ENCODE measurements at places on chromosomes 1 and 21.
A peak's percentile ranks its signal among the peaks of the same experiment; 100 is the strongest.

- no peak for DNase-seq
Observed at GRCh38 chr1:82398357-82398756, 597.6 kb downstream of the ADGRL2 start.

DNA sequence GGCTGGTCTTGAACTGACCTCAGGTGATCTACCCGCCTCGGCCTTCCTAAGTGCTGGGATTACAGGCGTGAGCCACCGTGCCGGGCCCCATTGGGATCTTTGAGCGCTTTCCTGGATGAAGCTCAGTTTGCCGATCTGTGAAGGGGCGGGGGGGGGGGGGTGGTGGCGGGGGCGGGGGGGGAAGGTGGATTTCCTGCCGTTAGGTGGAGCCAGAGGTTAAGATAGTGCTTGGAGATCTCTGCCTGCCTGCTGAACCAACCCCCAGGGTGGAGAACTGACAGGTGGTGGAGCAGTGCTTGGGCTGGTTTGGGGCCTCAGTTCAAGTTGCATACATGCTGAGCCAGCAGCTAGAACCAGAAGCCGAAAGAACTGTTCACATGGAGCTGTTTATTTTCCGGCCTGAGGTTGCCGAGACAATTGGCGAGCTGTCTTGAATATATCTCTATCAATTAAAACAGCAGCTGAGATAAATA, 1.7 kb downstream of the TMCC2 start:
- peak; percentile 74 for DNase-seq

DNA sequence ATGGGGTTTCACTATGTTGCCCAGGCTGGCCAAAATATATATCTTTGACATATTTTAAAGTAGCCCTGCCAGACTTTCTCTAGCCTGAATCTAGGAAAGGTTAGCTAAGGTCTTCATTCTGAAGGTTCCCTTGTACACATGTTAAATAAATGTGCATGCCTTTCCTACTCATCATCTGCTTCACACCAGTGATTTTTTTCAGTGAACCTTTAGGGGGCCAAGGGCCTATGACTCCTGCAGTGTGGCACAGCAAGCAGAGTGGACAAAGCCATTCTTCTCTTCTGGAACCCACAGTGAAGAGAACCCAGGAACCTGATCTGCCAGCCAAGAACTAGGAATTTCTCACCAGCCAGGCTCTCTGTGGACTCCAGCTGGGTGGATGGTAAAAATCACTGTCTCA, 22.9 kb downstream of the CBR1 start:
- no peak for DNase-seq

- DNase-seq: no peak
Observed at GRCh38 chr1:1191734-1192133, 14.7 kb downstream of the TNFRSF18 start.

DNA sequence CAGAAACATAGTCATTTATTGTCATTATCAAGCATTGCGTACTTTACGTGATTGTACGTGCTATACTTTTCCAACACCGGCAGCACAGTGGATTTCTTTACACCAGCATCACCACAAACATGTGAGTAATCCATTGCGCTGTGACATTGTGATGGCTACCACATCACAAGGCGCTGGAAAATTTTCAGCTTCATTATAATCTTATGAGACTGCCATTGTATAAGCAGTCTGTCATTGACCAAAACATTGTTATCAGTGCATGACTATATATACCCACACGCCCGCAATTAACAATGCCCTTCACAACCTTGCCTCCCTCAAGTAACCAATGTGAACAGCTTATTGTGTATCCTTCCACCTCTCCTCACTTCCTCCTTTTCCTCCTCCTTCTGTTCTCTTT, 137.6 kb downstream of the ZZZ3 start:
- DNase-seq: no peak

- DNase-seq: no peak
Observed at GRCh38 chr1:61370913-61371279, 288.5 kb downstream of the NFIA start.

DNA sequence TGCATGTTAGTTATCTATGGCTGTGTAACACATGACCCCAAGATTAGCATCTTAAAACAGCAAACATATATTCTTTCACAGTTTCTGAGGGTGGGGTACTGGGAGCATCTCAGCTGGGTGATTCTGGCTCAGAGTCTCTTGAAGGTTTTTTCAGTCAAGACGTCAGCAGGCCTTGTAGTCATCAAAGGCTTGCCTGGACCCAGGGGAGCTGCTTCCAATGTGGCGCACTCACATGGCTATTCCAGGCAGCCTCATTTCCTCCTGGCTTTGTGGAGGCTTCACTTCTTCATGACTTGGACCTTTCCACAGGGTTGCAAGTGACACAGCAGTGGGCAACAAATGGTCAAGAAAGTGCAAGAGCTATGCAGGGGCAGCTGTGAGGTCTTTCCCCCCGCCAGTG, 114.7 kb downstream of the ACTL8 start:
- no peak for DNase-seq

DNA sequence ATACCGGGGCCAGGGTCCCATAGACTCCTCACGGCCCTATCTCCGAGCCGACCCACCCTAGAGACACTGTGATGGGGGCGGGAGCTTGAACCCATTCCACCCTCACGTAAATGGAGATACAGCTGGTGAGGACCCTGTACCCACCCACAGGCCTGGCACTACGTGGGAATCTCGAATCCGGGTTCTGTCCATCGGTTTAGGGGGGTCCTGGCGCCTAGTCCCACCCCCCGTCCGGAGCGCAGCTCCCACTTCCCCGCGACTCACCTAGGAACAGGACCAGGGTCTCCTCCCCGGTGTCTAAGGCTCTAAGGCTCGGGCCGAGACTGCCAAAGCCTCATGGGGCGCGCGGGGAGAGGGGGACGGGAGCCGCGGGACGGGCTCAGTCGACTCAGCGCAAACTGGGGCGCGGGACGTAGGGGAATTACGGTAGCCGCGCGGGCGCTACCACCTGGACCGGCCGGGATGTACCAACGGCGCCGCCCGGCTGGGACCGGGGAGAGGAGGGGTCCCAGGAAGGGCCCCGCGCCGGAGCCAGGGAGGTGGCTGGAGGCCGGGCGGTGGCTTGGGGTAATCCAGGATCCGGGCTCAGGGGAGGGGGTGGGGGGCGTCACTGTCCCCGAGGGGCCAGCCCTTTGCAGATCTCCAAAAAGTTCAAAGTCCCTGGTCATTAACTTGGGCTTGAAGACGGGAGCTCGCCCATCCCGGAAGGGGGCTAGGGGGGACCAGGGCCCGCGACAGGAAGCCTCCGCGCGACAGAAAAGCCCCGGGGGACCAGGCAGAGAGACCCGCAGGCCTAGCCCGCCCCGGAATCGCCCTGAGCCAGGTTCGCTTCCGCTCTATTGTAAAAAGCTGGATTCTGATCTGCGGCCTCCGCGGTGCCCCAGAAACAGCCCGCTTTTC, 1.0 kb downstream of the PLEKHG5 start:
- DNase-seq: peak; percentile 70

- no peak for DNase-seq
Observed at GRCh38 chr1:80363689-80364475, 1357.4 kb upstream of the ADGRL4 start.

DNA sequence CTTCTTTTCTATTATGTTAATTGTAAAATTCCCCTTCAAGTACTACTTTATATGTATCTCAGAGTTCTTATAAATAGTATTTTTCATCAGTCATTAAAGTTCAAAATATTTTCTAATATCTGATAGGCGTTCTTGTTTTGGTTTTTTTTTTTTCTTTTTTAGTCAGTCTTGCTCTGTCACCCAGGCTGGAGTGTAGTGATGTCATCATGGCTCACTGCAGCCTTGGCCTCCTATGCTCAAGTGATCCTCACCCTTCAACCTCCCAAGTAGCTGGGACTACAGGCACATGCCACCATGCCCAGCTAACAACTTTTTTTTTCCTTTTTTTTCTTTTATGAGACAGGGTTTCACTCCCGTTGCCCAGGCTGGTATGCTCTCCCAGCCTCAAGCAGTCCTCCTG, 27.3 kb downstream of the AGMAT start:
- no peak for DNase-seq

GRCh38 chr21:28025111-28025510, 967.6 kb downstream of the LTN1 start:
- no peak for DNase-seq

GRCh38 chr1:47797575-47797974, 199.6 kb downstream of the TRABD2B start:
- peak; percentile 66 for DNase-seq
